Activated CD8-positive, alpha-beta T cell treated with anti-CD3 and anti-CD28 coated beads for 36 hours (primary cell): ENCODE measurements at places on chromosomes 7 and 10. TPM values are rescaled to one million over a fixed set of nuclear protein-coding genes. Genes with fewer than 3 reads are reported as not detected.

DNA sequence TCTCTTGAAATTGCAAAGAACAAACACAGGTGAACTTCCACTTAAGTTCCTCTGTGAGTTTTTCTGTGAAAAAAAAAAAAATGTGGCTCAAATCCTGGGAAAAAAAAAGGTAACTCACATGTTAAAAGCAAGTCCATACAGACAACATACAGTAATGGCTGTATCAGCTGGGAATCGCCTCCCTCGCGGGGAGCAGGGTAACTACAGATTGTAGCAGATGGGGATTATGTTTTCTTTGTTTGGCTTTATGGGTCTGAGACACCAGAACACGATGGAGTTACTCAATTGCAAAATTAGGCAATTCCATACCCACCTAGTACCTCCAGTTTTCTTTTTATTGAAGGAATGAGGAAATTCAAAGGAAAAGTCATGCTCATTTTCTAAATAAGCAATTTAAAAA is 42.3 kb downstream of the FEZF1 start:
- DNase-seq, result no peak
- H3K36me3 ChIP-seq, result no peaks in the 10 kb centered on the region
- peaks cover 2% of the 10 kb centered on the region for H3K27me3 ChIP-seq
- H3K27ac ChIP-seq, result no peak overlapping the region

- no peak overlapping the region for H3K4me3 ChIP-seq
- no peak overlapping the region for H3K27ac ChIP-seq
- DNase-seq, result no peak
These were observed 79.5 kb upstream of the SEMA3A start for GRCh38 chr7:84274029-84274638.

GRCh38 chr7:55158541-55159382 is 139.9 kb downstream of the EGFR start:
- no peak for DNase-seq
- peaks cover 5% of the 10 kb centered on the region for H3K27me3 ChIP-seq

- DNase-seq, result no peak
- H3K4me1 ChIP-seq, result peaks cover 32% of the 10 kb centered on the region
- H3K36me3 ChIP-seq, result no peaks in the 10 kb centered on the region
- no peaks in the 10 kb centered on the region for H3K27me3 ChIP-seq
- H3K27ac ChIP-seq, result no peak overlapping the region
- H3K4me3 ChIP-seq, result no peak overlapping the region
These were observed 186.4 kb downstream of the ARHGAP12 start for GRCh38 chr10:31742255-31742654.

- no peak overlapping the region for H3K4me3 ChIP-seq
- no peak for DNase-seq
- no peaks in the 10 kb centered on the region for H3K36me3 ChIP-seq
- H3K27ac ChIP-seq, result no peak overlapping the region
These were observed 137.3 kb upstream of the FRMD4A start for GRCh38 chr10:14468023-14468441.

DNA sequence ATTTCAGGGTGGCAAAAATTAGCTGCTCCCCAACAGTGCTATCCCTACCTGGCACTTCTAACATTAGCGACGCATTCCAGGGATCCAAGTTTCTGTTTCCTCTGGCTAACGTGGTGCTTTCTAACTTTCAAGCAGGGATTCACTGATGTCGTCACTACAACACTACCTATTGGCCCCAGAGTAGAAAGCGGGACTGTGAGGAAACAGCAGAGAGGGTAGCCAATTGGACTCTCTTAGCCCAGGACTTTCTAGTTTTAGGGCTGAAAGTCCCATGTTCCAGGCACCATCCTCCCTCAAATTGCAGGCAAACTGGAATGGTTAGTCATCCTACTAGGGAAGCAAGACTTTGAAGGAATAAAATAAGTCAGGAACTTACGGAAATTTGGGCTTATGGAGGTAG is 89.3 kb upstream of the AGK start:
- peaks cover 2% of the 10 kb centered on the region for H3K27me3 ChIP-seq
- no peak overlapping the region for H3K4me3 ChIP-seq
- no peaks in the 10 kb centered on the region for H3K4me1 ChIP-seq
- H3K27ac ChIP-seq, result no peak overlapping the region
- H3K36me3 ChIP-seq, result no peaks in the 10 kb centered on the region

- no peaks in the 10 kb centered on the region for H3K27me3 ChIP-seq
- H3K4me3 ChIP-seq, result no peak overlapping the region
- no peak overlapping the region for H3K27ac ChIP-seq
These were observed 118.0 kb upstream of the PRSS58 start for GRCh38 chr7:142375710-142376313.

GRCh38 chr10:104208730-104209129 is 23.4 kb downstream of the CFAP43 start:
- H3K27ac ChIP-seq, result no peak overlapping the region
- H3K4me3 ChIP-seq, result no peak overlapping the region
- no peaks in the 10 kb centered on the region for H3K4me1 ChIP-seq
- H3K36me3 ChIP-seq, result no peaks in the 10 kb centered on the region

DNA sequence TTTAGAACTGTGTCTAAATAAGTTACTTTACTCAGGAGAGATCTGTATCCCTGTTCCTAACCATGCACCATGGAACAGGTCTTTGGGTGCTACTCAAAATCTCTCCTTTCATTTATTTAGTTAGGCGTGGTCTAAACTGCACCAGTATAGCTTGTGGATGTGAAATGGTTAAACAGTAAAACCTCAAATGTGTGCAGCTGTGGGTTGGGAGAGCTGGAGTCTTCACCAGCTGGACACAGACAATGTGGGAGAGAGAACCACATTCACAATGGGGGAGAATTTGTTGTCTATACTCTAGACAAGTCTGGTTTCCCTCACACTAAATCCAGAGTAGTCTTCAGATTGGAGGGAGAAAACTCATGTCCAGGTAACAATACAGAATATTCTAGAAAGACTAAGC is 31.2 kb upstream of the IKZF1 start:
- H3K36me3 ChIP-seq, result peaks cover 13% of the 10 kb centered on the region
- no peak for DNase-seq
- peaks cover 72% of the 10 kb centered on the region for H3K4me1 ChIP-seq
- no peak overlapping the region for H3K4me3 ChIP-seq

- no peak overlapping the region for H3K27ac ChIP-seq
- no peak overlapping the region for H3K4me3 ChIP-seq
- peak; percentile 10 for DNase-seq
- peaks cover 7% of the 10 kb centered on the region for H3K4me1 ChIP-seq
- no peaks in the 10 kb centered on the region for H3K36me3 ChIP-seq
These were observed 87.7 kb upstream of the CHST15 start for GRCh38 chr10:124180947-124181549.

DNA sequence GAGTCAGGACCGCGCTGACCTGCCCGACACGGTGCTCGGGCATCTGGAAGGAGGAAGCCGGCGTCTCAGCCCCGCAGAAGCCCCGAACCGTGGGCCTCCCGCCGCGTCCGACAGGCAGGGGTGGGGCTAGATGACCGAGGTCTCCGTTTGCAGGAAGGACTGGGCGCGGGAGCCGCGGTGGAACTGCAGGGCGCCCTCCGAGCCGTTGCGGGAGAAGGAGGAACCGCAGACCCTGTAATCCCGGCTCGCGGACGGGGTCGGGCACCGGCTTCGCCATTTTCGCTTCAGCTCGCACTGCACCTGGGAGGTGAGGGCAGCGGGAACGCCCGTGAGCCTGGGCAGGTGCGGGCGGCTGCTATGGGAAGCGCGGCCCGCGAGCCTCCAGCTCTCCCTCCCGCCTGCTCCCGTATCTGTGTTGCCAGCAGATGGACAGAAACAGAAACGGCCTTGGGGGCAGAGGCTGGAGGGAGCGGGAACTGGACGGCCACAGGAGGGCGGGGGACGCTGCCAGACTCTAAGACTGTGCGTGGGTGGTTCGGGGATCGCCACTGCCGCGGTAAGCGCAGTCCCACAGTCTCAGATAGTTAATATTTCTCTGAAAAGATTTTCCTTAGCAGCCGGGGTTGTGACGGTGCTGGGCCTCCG is 114.1 kb downstream of the VIPR2 start:
- peak; percentile 21 for DNase-seq
- peaks cover 26% of the 10 kb centered on the region for H3K27me3 ChIP-seq
- H3K27ac ChIP-seq, result no peak overlapping the region

DNA sequence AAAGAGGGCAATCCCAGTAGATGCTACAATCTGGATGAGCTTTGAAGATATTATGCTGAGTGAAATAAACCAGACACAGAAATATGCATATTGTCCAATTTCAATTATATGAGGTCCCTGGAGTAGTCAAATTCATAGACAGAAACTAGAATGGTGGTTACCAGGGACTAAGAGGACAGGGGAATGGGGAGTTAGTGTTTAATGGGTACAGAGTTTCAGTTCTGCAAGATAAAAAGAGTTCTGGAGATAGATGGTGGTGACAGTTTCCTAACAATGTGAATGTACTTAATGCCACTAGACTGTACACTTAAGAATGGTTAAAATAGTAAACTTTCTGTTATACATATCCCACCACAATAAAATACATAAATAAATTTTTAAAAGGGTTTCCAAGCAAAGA is 236.6 kb downstream of the ELMO1 start:
- peaks cover 24% of the 10 kb centered on the region for H3K36me3 ChIP-seq
- H3K4me3 ChIP-seq, result no peak overlapping the region
- DNase-seq, result no peak
- no peak overlapping the region for H3K27ac ChIP-seq
- peaks cover 2% of the 10 kb centered on the region for H3K4me1 ChIP-seq

DNA sequence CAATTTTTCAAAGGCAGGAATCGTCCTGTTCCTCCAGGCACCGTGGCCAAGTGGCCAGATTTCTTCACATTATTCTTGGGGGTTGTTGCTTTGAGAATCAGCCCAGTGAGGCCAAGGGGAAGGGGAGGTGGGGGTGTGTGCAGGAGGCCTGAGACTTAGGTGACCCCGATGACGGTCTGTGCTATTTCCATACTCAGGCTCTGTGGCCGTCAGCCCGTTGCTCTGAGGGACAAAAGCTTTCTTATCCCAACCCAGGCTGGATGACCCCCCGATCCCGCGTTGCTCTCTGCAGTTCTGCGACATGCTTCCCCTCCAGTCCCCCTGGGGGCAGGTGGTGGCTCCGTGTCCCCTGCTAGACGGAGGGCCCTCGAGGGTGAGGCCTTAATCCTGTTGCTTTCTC is 14.2 kb downstream of the DOCK1 start:
- H3K36me3 ChIP-seq, result no peaks in the 10 kb centered on the region
- DNase-seq, result no peak
- no peaks in the 10 kb centered on the region for H3K4me1 ChIP-seq
- no peak overlapping the region for H3K27ac ChIP-seq

DNA sequence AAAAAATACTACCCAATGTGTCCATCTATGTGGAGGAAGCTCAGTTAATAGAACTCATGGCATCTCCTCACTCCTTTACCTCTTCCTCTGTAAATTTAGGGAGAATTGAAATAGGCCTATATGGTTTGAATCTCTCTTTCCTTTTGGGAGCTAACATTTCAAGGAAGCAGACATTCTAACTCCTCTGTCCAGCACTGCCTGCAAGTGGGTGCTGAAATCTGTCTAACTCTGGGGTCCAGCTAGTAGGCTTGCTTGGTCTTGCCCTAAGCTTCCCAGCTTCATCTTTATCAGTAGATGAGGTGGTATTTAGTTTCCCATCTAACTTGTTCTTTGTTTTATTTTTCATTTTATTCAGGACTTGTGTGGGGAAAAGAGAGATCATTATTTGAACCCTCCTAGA is 23.2 kb downstream of the CYCS start:
- peaks cover 1% of the 10 kb centered on the region for H3K27me3 ChIP-seq
- no peaks in the 10 kb centered on the region for H3K36me3 ChIP-seq
- no peak overlapping the region for H3K27ac ChIP-seq
- no peak for DNase-seq
- H3K4me3 ChIP-seq, result no peak overlapping the region

GRCh38 chr10:15684768-15685167 is 35.0 kb downstream of the ITGA8 start:
- no peaks in the 10 kb centered on the region for H3K36me3 ChIP-seq
- no peaks in the 10 kb centered on the region for H3K4me1 ChIP-seq
- no peak overlapping the region for H3K4me3 ChIP-seq
- no peak overlapping the region for H3K27ac ChIP-seq

GRCh38 chr7:1095621-1096155 is 7.8 kb downstream of the GPER1 start:
- H3K4me3 ChIP-seq, result no peak overlapping the region
- no peak overlapping the region for H3K27ac ChIP-seq
- no peak for DNase-seq
- H3K4me1 ChIP-seq, result no peaks in the 10 kb centered on the region
- H3K36me3 ChIP-seq, result peaks cover 12% of the 10 kb centered on the region

- no peaks in the 10 kb centered on the region for H3K36me3 ChIP-seq
- no peaks in the 10 kb centered on the region for H3K4me1 ChIP-seq
- H3K27ac ChIP-seq, result no peak overlapping the region
These were observed 46.4 kb upstream of the PARD3 start for GRCh38 chr10:34861293-34862021.

GRCh38 chr7:50837965-50838364 is 55.3 kb upstream of the GRB10 start:
- H3K27ac ChIP-seq, result no peak overlapping the region
- H3K4me3 ChIP-seq, result no peak overlapping the region
- peaks cover 29% of the 10 kb centered on the region for H3K27me3 ChIP-seq
- DNase-seq, result no peak
- peaks cover 5% of the 10 kb centered on the region for H3K4me1 ChIP-seq
- no peaks in the 10 kb centered on the region for H3K36me3 ChIP-seq

- no peak overlapping the region for H3K4me3 ChIP-seq
- no peaks in the 10 kb centered on the region for H3K36me3 ChIP-seq
- no peak for DNase-seq
- H3K27ac ChIP-seq, result peak overlapping the region; percentile 11
- peaks cover 4% of the 10 kb centered on the region for H3K27me3 ChIP-seq
These were observed 180.5 kb downstream of the NRP1 start for GRCh38 chr10:33153968-33154327.

DNA sequence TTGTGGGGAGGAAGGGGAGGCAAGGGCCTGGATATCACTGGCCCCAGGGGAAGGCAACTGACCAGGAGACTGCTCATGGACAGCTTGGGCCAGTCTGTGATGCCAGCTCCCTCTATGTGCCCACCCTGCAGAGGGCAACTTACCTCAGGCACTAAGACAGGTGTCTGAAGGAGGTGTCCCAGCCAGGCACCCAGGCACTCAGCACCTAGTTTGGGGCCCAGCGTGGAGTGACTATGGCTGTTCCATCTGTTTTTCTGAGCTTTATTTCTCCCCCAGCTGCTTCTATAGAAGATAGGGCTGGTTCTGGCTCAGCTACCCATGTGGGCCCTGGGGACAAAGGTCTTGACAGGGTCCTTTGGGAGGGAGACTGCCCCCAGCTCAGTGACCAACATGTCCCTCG is 150.6 kb upstream of the PCBD1 start:
- no peaks in the 10 kb centered on the region for H3K36me3 ChIP-seq
- H3K4me1 ChIP-seq, result no peaks in the 10 kb centered on the region
- no peak overlapping the region for H3K27ac ChIP-seq
- no peak for DNase-seq

GRCh38 chr7:132544025-132544424 is 32.2 kb downstream of the PLXNA4 start:
- peaks cover 10% of the 10 kb centered on the region for H3K4me1 ChIP-seq
- H3K36me3 ChIP-seq, result peaks cover 1% of the 10 kb centered on the region
- H3K27me3 ChIP-seq, result no peaks in the 10 kb centered on the region
- H3K27ac ChIP-seq, result no peak overlapping the region

- no peak overlapping the region for H3K27ac ChIP-seq
- no peak overlapping the region for H3K4me3 ChIP-seq
- DNase-seq, result no peak
These were observed 9.0 kb downstream of the SORCS3 start for GRCh38 chr10:104650072-104650471.

HOXA6 gene
- not detected for total RNA-seq

IGFBP1 gene
- not detected for total RNA-seq

HECTD2 gene
- 2.7 TPM for total RNA-seq

WNT8B gene
- total RNA-seq, result 0.38 TPM

UCN3 gene
- not detected for total RNA-seq

GIMAP1 gene
- total RNA-seq, result 8.7 TPM

R3HCC1L gene
- 15.7 TPM for total RNA-seq

LRRC18 gene
- total RNA-seq, result not detected

DENND10 gene
- total RNA-seq, result 18.6 TPM

CAMK2B gene
- 0.97 TPM for total RNA-seq

RSBN1L gene
- total RNA-seq, result 21.9 TPM

MUC3A gene
- total RNA-seq, result not detected

TFEC gene
- not detected for total RNA-seq

CUZD1 gene
- 1.3 TPM for total RNA-seq
